ENCODE measurements at places on chromosomes 11 and 22. TPM values are rescaled to one million over a fixed set of nuclear protein-coding genes. Genes with fewer than 3 reads are reported as not detected.
A peak's percentile ranks its signal among the peaks of the same experiment; 100 is the strongest.

- H3K4me1 ChIP-seq = peaks cover 35% of the 10 kb centered on the region
- no peaks in the 10 kb centered on the region for H3K27me3 ChIP-seq
- peak overlapping the region; percentile 28 for H3K27ac ChIP-seq
- peaks cover 10% of the 10 kb centered on the region for H3K36me3 ChIP-seq
- no peak overlapping the region for H3K4me3 ChIP-seq
These were observed 16.6 kb downstream of the CYTH4 start for GRCh38 chr22:37298748-37299495.

DNA sequence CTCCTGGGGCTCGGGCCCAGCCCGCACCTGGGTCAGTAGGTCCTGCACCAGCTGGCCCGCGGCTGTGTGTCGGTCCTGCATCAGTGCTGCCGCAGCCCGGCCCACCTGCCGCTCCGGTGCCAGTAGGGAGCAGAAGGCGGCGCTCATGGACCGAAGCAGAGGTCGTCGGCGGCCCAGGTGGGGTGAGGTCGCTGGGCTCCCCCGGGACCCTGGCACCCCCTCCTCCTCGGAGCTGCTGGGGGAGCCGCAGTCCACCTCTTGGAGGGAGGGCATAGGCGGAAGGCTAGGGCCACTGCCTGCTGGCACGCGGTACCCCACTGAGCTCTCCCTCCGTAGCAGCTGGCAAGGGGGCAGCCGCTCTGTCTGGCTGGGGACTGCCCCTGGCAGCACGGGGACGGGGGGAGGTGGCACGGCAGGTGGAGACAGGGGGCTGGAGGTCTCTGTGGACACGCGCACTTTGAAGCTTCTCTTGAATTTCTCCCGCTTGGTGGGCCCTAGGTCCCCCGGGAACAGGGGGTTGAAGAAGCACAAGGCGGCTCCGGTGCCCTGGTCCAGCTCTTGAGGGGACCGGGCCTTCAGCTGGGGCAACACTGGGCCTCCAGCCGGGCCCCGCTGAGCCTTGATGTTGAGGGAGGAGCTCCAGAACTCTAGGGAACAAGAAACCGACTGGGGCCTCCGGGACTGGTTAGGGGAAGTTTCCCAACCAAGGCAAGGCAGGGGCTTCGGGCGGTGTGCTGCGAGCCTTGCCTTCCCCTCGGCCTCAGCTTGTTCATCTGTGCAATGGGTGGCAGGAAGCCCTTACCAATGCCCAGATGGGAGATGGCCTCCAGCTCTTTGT is 1.4 kb downstream of the RIN1 start:
- peak; percentile 28 for DNase-seq
- H3K27ac ChIP-seq = no peak overlapping the region
- peaks cover 15% of the 10 kb centered on the region for H3K4me1 ChIP-seq
- H3K27me3 ChIP-seq = no peaks in the 10 kb centered on the region
- H3K4me3 ChIP-seq = no peak overlapping the region

DNA sequence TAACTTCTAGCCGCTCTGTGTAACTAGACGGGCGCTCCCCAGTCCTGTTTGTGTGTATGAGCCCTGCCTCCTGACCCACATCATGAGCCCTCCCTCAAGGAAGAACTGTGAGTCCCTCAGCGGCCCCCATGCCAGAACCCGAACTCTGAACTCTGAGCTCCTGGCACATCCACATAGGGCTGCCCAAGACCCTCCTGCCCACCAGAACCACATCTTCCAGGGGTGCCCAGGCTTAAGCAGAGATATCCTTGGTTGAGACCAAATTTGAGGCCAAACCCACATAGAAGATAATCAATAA is 3.0 kb downstream of the TRIM29 start:
- H3K36me3 ChIP-seq = no peaks in the 10 kb centered on the region
- H3K4me1 ChIP-seq = no peaks in the 10 kb centered on the region
- no peaks in the 10 kb centered on the region for H3K27me3 ChIP-seq

DNA sequence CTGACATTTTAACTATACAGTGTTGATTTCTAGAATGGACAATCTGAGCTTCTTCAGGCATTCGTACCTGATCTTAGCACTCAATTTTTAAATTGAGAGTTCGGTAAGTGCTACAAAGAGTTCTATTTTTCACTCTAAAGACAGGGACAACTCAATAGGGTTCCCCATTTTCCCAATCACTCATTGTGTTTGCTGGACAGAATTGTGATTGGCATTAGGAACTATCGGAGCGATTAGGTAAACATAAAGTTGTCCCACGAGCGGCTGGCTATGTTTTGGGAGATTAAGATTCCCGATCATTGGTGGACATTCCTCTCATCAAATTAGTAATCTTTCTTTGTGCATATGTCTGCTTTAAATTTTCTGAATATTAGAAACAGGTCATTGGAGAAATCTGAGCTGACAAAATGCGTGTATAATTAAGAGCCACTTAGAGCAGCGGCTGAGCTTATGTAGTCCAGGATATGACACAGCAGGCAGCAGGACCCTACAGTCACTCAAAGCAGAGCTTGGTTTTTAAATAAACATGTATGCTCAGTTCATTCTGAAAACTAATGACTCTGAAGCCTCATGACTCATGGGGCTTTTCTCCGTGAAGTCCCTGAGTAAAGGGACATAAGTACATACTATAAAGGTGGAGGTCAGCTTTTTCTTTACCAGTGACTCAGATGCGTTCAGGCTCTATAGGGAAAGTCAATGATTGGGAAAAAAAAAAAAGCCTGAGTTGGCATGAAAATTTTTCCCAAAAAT is 109.4 kb downstream of the GRIA4 start:
- H3K27ac ChIP-seq = no peak overlapping the region
- H3K36me3 ChIP-seq = no peaks in the 10 kb centered on the region
- DNase-seq = no peak
- H3K4me1 ChIP-seq = no peaks in the 10 kb centered on the region

- no peak overlapping the region for H3K4me3 ChIP-seq
- H3K27ac ChIP-seq = no peak overlapping the region
- peak; percentile 76 for DNase-seq
These were observed 25.8 kb upstream of the MPPED1 start for GRCh38 chr22:43385770-43386641.

GRCh38 chr11:50275133-50275532 is 242.5 kb downstream of the OR4C45 start:
- H3K4me1 ChIP-seq = no peaks in the 10 kb centered on the region
- no peak overlapping the region for H3K27ac ChIP-seq
- no peak overlapping the region for H3K4me3 ChIP-seq
- H3K36me3 ChIP-seq = no peaks in the 10 kb centered on the region
- no peak for DNase-seq

DNA sequence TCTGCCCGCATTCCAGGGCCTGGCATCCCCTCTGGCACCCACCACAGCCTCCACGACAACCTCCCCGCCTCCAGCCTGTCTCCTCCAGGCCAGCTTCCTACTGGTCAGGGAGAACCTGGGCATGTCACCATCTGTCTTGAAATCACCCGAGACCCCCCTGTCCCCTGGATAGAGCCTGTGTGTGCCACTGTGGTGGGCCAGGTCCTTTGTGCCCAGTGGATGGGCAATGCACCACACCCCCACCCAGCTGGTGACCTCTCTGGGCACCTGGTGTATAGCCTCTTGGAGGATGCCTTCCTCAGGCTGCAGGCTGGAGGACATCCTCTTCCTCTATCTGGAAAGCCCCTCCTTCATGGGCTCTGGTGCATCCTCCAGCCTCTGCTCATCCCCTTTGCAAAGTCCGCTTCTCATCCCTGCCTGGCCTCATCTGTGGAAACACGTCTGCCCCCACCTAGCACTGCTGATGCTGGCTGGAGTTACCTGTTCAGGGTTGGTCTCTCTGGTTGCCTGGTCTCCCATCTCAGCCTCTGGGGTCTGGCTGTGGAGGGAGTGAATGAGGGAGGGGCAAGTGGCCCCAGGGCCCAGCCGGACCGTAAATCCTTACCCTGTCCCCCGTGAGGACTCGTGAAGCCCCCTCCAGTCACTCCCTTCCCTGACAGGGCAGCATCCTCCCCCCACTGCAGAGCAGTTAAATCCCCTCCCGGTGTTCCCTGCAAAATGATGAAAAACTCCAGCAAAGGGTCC is 589.6 kb downstream of the TBC1D22A start:
- no peak overlapping the region for H3K27ac ChIP-seq
- H3K4me3 ChIP-seq = no peak overlapping the region
- no peaks in the 10 kb centered on the region for H3K27me3 ChIP-seq
- no peaks in the 10 kb centered on the region for H3K36me3 ChIP-seq
- DNase-seq = no peak
- H3K4me1 ChIP-seq = no peaks in the 10 kb centered on the region

- H3K27ac ChIP-seq = no peak overlapping the region
- no peaks in the 10 kb centered on the region for H3K4me1 ChIP-seq
- no peak overlapping the region for H3K4me3 ChIP-seq
- no peaks in the 10 kb centered on the region for H3K36me3 ChIP-seq
- H3K27me3 ChIP-seq = peaks cover 9% of the 10 kb centered on the region
These were observed 8.0 kb downstream of the PVALB start for GRCh38 chr22:36808721-36809344.

GRCh38 chr11:8988329-8989234 is 15.2 kb downstream of the NRIP3 start:
- H3K4me3 ChIP-seq = no peak overlapping the region
- H3K27me3 ChIP-seq = no peaks in the 10 kb centered on the region
- H3K4me1 ChIP-seq = no peaks in the 10 kb centered on the region
- H3K27ac ChIP-seq = no peak overlapping the region

GRCh38 chr11:104275992-104276391 is 112.0 kb upstream of the PDGFD start:
- no peaks in the 10 kb centered on the region for H3K36me3 ChIP-seq
- no peaks in the 10 kb centered on the region for H3K27me3 ChIP-seq
- H3K4me3 ChIP-seq = no peak overlapping the region
- H3K4me1 ChIP-seq = no peaks in the 10 kb centered on the region

DNA sequence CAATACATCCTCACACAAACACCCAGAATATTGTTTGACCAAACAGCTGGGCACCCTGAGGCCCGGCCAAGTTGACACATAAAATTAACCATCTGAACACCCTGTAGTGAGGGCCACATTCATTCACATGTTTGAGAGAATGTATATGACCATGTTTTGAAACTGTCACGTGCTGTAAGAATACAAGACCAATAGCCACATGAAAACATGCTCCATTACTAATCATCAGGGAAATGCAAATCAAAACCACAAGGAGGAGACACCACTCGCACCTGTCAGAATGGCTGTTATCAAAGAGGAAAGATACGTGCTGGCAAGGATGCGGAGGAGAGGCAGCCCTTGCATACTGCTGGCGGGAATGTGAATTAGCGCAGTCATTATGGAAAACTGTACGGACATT is 38.3 kb upstream of the IGSF9B start:
- H3K4me3 ChIP-seq = no peak overlapping the region
- no peaks in the 10 kb centered on the region for H3K36me3 ChIP-seq
- no peaks in the 10 kb centered on the region for H3K4me1 ChIP-seq
- H3K27ac ChIP-seq = no peak overlapping the region
- H3K27me3 ChIP-seq = no peaks in the 10 kb centered on the region
- no peak for DNase-seq

DNA sequence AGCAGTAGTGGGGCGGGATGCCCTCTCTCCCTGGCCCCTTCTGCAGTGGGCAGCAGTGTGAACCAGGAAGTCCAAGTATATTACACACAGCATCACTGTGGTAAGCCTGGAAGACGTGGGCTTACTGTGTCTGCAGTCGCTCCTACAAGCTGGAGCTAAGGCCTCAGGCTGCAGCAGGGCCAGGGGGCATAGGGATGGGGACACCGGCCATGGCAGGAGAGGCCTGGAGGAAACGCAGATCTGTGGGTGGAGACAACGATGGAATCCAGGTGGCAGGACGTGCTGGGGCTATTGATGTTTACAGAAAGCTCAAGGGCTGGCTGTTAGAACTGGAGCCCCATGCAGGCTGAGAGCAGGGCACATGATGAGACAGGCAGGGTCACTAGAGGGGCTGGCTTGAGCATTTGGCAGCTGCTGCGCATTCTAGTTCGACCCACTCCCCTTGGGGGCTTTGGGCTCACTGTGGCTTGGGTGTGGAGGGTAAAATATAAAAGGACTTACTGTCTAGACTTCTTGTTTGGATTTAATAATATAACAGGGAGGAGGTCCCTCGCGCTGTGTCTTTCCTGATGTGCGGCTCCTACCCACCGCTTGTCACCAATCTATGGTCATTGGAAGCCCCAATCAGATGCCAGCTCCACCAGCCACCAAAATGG is 539.5 kb downstream of the TBC1D22A start:
- no peaks in the 10 kb centered on the region for H3K4me1 ChIP-seq
- H3K27me3 ChIP-seq = no peaks in the 10 kb centered on the region
- no peak overlapping the region for H3K4me3 ChIP-seq
- H3K36me3 ChIP-seq = no peaks in the 10 kb centered on the region
- no peak for DNase-seq
- no peak overlapping the region for H3K27ac ChIP-seq

- H3K4me3 ChIP-seq = no peak overlapping the region
- H3K27ac ChIP-seq = no peak overlapping the region
- DNase-seq = peak; percentile 38
- H3K36me3 ChIP-seq = no peaks in the 10 kb centered on the region
These were observed 64.6 kb downstream of the ST3GAL4 start for GRCh38 chr11:126419801-126420697.

- H3K27me3 ChIP-seq = no peaks in the 10 kb centered on the region
- no peak for DNase-seq
- H3K36me3 ChIP-seq = peaks cover 6% of the 10 kb centered on the region
- H3K4me1 ChIP-seq = peaks cover 8% of the 10 kb centered on the region
These were observed 17.2 kb upstream of the TAB1 start for GRCh38 chr22:39382410-39382809.

- no peaks in the 10 kb centered on the region for H3K36me3 ChIP-seq
- no peak for DNase-seq
- H3K27ac ChIP-seq = no peak overlapping the region
These were observed 28.0 kb upstream of the ZC3H12C start for GRCh38 chr11:110065189-110065588.

DNA sequence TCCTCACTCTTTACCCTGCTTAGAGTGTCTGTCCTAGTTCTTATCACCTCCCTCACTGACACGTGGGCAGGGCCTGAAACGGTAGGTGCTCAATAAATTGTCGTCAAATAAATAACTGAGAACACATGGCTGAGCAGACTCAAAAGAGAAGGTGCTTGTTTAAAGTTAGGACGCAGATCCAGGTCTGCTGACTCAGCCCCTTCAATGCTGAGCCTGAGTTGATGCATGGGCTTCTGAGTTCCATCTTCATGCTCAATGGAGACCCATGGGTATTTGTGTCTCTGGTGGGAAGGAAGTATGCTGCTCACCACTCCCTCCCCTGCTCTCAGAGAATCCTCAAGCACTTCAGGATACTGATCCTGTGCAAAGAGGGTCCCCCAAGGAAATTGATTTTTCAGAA is 67.5 kb downstream of the FLI1 start:
- DNase-seq = no peak
- H3K27me3 ChIP-seq = no peaks in the 10 kb centered on the region
- H3K27ac ChIP-seq = no peak overlapping the region
- H3K36me3 ChIP-seq = peaks cover 22% of the 10 kb centered on the region
- H3K4me1 ChIP-seq = peaks cover 19% of the 10 kb centered on the region
- H3K4me3 ChIP-seq = no peak overlapping the region

The FAM227A gene
- total RNA-seq = 0.57 TPM

The GAL gene
- not detected for total RNA-seq

Data from B cell (primary cell).